ENCODE measurements at places on chromosomes 16 and 17.

DNA sequence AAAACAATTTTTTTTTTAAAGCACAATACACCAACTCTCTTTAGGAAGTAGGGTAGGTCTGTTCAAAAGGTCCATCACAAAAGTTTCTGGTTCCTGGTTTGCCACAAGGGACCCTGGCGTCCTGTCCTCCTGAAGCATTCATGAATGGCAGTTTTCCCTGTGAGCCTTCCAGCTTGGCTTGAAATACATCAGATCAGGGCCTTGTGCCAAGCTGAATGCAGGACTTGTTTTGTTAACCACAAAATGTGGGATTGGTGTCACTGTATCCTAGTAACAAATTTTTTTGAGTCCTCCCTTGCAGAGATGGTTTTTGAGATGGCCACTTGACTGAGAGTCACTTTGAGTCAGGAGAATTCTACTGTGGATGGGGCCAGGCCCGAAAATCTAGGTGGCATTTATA lies 3.9 kb downstream of the GNAO1 start:
- H3K36me3 ChIP-seq, result no peaks in the 10 kb centered on the region
- no peak overlapping the region for H3K4me3 ChIP-seq
- H3K4me1 ChIP-seq, result peaks cover 27% of the 10 kb centered on the region
- peaks cover 55% of the 10 kb centered on the region for H3K27me3 ChIP-seq

- no peaks in the 10 kb centered on the region for H3K27me3 ChIP-seq
- no peak for DNase-seq
- H3K27ac ChIP-seq, result no peak overlapping the region
- H3K4me3 ChIP-seq, result no peak overlapping the region
- no peaks in the 10 kb centered on the region for H3K36me3 ChIP-seq
These were observed 15.5 kb downstream of the SPNS2 start for GRCh38 chr17:4514206-4514605.

GRCh38 chr17:41873559-41874292 lies 8.5 kb upstream of the KLHL11 start:
- H3K27ac ChIP-seq, result no peak overlapping the region
- no peak for DNase-seq
- H3K4me3 ChIP-seq, result no peak overlapping the region
- H3K36me3 ChIP-seq, result peaks cover 21% of the 10 kb centered on the region
- H3K27me3 ChIP-seq, result no peaks in the 10 kb centered on the region
- peaks cover 30% of the 10 kb centered on the region for H3K4me1 ChIP-seq

DNA sequence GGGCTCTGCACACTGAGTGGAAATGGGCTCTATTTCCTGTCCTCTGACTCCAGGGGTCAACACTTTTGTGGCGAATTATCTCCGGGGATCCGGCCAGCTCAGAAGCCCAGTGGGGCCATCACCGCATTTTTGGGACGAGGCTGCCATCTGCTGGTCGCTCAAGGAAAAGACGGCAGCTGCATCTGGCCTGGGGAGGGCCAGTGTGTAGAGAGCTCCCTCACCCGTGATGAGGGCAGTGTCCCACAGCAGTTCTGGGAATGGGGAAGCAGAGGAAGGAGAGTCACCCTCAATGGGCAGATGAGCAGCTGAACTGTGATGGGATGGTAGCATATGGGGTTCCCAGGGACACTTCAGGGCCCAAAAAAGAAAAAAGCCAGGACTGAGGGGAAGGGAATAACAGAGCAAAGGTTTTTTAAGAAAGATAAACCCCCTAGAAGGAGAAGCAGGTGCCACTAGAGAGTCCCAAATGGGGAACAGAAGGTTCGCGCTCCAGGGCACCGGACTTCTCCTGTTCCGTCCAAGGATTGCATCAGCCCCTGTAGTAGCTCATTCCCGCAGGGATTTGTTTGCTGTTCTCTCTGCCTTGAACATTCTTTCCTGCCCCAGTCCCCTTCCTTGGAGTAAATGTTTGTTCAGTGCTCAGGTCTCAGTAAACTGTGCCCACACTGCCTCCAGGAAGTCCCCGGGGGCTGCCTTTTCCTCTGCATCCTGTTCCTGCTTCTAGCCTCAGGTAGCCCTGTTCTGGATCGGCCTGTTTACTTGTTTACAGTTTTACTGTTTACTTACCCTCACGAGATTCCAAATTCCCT lies 9.3 kb upstream of the ABCC12 start:
- no peak overlapping the region for H3K27ac ChIP-seq
- H3K36me3 ChIP-seq, result no peaks in the 10 kb centered on the region
- DNase-seq, result peak; percentile 65
- no peak overlapping the region for H3K4me3 ChIP-seq
- peaks cover 22% of the 10 kb centered on the region for H3K27me3 ChIP-seq
- H3K4me1 ChIP-seq, result peaks cover 12% of the 10 kb centered on the region

GRCh38 chr17:12789075-12789480 lies 220 bp upstream of the ARHGAP44 start:
- no peak for DNase-seq
- no peak overlapping the region for H3K27ac ChIP-seq
- H3K4me3 ChIP-seq, result peak overlapping the region; percentile 65
- H3K4me1 ChIP-seq, result peaks cover 6% of the 10 kb centered on the region
- peaks cover 23% of the 10 kb centered on the region for H3K27me3 ChIP-seq

GRCh38 chr17:73582359-73582758 lies 61.9 kb downstream of the SDK2 start:
- H3K27me3 ChIP-seq, result no peaks in the 10 kb centered on the region
- H3K27ac ChIP-seq, result no peak overlapping the region
- H3K4me1 ChIP-seq, result peaks cover 10% of the 10 kb centered on the region
- DNase-seq, result no peak
- no peak overlapping the region for H3K4me3 ChIP-seq
- no peaks in the 10 kb centered on the region for H3K36me3 ChIP-seq

DNA sequence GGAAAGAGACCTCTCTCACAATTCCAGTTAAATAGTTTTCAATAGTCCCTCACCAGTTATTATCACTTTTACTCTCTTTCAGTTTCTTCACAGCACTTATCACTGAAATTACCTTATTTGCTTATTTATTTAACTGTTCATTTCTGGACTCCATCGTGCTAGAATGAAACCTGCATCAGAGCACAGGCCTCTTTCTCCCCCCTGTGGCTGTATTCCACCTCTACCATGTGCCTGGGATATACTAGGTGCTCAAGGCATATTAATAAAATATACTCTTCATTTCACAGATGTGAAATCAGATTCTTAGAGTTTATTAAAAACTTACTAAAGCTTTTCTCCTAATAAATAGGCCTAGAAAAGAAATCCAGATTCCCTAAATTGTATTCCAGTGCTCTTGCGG lies 308.9 kb upstream of the MON1B start:
- no peaks in the 10 kb centered on the region for H3K27me3 ChIP-seq
- DNase-seq, result no peak
- H3K27ac ChIP-seq, result no peak overlapping the region
- H3K4me3 ChIP-seq, result no peak overlapping the region
